ENCODE measurements at places on chromosomes 4 and X.

DNA sequence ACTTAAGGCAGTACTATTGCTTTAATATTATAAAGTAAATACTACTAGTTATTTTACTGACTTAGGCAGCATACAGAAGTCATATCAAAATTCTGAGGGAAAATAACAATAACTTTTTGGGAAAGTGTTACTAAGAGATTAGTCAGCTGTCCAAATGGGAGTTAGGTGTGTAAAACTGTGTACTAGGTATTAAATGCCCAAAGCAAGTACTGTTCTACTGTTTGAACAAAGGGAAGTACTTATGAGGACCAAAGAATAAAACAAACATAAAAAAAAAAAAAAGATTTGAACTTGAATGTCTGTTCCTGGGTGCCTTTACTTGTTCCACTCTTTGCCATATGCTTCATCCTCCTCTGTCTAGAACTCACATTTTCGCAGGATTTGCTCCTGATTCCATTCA, 174.4 kb downstream of the MSL3 start:
- DNase-seq, result no peak

DNA sequence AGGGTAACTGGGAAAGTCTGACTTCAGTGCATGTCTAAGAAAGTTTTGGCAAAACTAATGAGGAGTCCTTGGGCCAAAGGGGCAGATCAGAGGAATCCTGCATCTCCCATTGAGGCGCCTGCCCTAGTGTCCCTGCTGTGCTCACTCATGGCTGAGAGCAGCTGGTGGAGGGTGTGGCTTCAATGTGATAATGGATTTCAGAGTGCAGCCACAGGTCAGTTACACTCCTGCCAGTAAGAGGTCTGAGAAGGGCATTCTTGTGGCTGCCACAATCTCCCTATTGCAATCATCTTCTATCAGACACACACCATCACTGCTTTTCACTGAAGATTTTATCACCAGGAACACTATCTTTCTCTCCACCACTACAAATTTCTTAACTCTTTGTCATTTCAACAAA, 457.1 kb downstream of the MID1IP1 start:
- no peak for DNase-seq

DNA sequence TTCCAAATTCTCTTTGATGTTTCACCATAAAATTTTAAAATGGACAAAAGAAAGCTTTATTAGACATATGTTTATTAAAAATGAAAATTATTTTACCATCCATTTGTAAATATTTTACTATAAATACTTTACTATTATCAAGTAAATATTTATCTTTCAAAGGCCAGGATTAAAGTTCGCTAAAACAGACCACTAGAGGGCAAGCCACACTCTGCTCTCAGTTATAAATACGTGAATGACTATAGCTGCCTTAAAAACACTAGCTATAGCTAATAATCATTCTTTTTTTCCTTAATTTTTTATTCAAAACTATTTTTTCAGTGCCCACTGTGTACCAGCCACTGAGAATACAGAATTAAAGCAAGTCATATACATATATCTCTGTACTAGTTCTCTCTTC, 38.6 kb downstream of the UNC5C start:
- DNase-seq, result no peak

DNA sequence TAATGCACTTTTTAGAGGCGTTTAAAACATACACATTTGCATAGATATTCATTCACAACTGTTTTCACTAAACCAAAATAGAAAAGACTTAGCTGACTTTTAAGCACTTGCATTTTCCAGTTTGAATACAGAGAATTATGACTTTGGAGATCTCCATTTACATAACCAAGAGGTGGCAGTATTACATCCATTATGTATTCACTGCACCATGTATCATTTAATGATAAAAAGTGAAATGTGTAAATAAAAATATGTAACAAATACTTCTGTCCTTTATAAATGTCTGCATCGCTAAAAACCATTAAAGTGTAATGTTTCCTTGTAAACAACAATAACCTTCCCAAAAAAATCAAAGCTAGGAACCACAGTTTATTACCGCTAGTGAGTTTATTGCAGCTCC, 413.2 kb downstream of the FGF13 start:
- DNase-seq, result no peak

GRCh38 chr4:80024335-80024734, 48.7 kb downstream of the ANTXR2 start:
- no peak for DNase-seq

DNA sequence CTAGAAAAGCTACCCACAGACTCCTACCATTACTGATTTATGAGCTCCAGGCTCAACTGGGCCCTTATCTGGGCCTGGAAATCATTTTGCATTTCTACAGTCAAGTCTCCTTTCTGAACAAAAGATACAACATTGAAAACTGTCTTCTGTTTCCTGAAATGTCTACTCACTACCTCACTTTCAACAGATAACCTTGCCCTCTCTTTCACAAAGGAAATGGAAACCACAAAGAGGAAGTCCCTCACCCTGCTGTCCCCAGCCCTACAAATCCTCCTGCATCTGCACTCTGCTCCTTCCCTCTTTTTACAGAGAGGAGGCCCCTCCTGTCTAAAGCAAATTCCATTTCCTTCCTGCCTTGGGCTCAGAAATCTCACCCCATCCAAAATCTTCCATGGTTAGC, 24.8 kb upstream of the CYBB start:
- DNase-seq, result no peak

- DNase-seq, result peak; percentile 20
Measured at GRCh38 chr4:41933997-41934503, 1.2 kb upstream of the TMEM33 start.

GRCh38 chr4:93396272-93396671, 432.3 kb upstream of the ATOH1 start:
- no peak for DNase-seq

DNA sequence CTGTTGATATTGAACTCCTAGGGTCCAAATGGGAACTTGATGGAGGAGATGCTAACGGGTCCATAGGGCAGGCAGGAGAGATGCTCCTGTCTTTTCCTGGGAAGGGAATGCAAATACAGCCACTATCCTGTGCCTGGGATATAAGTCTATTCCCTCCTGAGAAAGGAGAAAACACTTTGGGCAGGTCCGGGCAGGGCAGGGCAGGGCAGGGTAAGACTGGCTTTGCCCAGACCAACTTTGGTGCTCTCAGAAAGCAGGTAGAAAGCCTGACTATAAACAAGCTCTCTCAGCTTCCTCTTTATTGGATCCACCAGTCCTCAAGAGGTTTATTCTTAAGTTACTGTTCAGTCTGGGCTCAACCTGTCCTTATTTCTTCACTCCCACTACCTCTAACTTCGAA, 232.3 kb downstream of the PTTG2 start:
- DNase-seq, result no peak

- no peak for DNase-seq
Measured at GRCh38 chr4:164343472-164343976, 410.4 kb upstream of the SMIM31 start.

All from NCI-H1436 treated with DMSO at 0.1 percent for 48 hours (cell line).